ENCODE measurements at places on chromosomes 12 and 14.

DNA sequence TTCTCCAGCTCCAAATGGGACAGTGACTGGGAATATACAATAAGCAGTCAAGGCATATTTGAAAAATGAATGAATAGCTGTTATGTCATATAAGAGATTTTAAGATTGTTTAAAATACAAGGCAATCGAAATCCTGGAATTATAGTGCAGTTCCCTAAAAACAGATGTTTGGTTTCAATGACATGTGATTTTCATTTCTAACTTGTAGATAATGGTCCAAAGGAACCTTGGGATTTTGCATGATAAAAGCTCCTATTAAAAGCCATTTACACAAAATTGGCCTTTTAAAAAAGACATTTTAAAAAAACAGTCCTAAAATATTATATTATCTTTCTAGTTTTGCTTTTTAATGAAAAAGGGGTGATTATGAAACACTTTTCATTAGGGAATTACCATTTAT, 905.1 kb downstream of the GALC start:
- no peak for DNase-seq

DNA sequence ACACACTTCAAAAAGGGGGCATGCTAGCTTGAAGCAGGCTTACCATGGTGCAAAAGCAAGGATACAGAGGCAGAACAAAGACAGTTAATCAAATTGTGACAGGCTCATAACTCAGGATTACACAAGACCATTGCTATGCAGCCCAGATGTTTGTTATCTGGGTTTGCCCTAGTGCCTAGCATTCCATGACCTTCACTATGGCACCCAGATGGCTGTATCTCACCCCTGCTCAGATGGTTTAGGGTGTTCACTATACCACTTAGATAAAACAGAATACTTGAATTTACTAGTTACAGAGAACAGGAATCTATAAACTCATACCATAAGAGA, 56.2 kb downstream of the SDR9C7 start:
- no peak for DNase-seq

- DNase-seq = no peak
These were observed 31.5 kb downstream of the ITPR2 start for GRCh38 chr12:26801486-26801885.

DNA sequence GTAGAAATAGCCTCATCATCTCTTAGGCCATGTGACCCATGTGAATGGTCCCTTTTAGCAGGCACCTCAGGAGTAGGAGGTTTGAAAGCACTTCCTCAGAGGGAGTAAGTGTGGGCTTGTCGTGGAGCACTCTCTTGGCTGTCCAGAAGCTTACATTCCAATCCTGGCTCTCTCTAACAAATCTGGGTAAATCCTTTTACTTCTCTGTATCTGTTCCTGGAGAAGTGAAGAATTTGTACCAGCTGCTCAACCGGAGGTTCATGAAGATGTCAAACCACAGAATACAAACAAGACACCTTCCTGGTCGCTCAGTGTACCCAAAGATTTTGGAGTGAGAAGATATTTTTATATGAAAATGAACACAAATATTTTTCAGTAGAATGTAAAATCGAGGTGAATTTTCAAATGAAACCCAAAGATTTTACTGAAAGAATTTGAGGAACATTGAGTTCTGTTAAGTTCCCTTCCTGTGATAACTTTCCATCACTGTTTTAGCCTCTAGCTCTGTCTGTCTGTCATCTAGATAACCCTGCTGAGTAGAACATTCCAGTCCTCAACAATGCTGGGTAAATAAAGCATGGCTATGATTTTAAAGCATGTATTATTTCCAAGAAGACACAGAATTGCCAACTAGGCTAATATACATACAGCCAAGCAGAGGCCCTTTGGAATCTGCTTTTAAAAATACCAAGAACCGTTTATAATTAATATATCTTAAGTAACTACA, 263.9 kb upstream of the RGS6 start:
- no peak for DNase-seq

GRCh38 chr12:65857840-65858239, 33.6 kb downstream of the HMGA2 start:
- DNase-seq = no peak

DNA sequence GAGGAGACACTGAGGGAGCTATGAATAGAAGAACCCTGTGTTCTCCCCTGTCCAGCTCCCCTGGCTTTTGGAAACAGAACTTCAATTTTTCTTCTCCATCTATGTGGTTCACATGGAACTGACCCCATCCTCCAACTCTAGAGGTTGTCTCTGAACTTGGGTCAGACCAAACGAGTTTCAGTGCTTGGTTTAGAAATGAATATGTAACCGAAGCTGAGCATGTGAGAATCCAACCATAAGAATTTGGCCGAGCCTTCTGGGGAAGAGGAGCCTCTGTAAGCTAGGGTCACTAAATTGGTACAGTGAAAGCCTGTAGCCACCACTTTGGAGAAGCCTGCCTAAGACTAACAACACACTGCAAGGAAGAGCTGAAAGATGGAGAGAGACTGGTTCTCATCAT, 464.4 kb downstream of the ZFP36L1 start:
- no peak for DNase-seq

GRCh38 chr14:99612738-99613330, 8.8 kb upstream of the CCDC85C start:
- no peak for DNase-seq

DNA sequence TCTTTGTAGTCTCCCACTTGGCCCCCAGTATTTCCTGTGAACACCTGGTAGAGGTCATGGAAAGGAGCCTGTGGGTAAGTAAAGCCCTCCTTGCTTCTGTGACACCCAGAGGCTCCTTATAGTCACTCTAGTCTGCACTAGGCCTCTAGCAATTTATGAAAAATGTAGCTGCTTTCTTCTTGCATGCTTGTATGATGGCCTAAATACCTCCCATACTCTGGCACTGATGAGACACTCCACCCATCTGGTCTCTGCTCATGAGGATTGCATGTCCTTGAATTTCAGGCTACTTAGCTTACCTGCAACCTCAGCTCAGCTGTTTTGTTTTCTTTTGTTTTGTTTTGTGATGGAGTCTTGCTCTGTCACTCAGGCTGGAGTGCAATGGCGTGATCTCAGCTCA, 4.6 kb upstream of the A2ML1 start:
- no peak for DNase-seq

- DNase-seq = no peak
These were observed 11.3 kb downstream of the SYNE3 start for GRCh38 chr14:95505030-95505589.

GRCh38 chr14:65958664-65959562, 527.3 kb upstream of the CCDC196 start:
- DNase-seq = no peak

- no peak for DNase-seq
These were observed 5.3 kb upstream of the TSPAN8 start for GRCh38 chr12:71162832-71163763.

DNA sequence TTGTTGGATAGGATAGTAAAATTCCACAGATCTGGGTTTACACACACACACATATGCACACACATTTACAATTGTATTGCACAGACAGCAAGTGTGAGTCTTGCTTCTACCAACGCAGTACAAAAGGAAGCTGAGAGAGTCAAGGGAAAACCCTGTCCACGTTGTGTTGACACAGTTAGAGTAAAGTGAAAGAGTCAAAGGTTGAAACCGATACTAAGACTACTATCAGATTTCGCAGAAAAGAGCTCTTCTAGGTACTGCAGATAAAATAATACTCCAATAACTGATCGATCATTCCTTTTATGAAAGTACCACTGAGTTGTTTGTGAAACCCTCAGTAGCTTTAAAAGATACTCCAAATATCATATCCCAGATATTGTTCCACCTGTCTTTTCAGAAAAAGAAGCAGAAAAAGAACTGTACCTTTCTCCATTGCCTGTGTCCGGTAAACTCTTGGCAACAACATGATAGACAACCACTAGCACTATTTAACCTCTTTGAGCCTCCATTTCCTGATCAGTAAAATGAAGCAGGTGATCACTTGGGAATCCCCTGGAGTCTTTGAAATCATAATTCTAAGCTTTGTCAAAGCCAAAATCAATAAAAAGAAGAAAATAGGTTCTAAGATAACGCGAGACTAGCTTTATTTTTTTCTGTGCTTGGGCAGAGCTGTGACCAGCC, 224.6 kb upstream of the FOXN3 start:
- no peak for DNase-seq

GRCh38 chr12:51904951-51905470, 2.3 kb upstream of the ACVRL1 start:
- no peak for DNase-seq

DNA sequence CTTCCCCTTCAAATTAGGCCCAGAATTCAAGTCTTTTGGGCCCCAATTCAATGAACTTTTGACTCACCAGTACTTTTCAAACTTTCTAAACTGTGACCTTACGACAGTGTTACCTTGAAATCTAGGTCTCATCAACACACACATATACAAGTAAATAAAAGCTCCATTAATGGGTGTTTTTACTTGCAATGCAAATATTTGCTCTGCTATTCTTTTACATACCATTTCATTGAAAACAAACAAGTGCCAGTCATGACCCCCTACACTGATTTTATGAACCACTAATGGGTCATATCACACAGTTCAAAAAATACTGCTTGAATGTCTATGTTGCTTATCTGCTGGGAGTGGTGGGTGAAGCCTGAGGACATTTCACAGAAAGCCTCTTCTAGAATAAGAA, 9.1 kb upstream of the NR1H4 start:
- DNase-seq = no peak

Measured in activated CD4-positive, alpha-beta T cell treated with anti-CD3 and anti-CD28 coated beads for 1 hour (primary cell).